Fibroblast of gingiva (primary cell): ENCODE measurements at places on chromosomes 13 and 19.
A peak's percentile ranks its signal among the peaks of the same experiment; 100 is the strongest.

DNA sequence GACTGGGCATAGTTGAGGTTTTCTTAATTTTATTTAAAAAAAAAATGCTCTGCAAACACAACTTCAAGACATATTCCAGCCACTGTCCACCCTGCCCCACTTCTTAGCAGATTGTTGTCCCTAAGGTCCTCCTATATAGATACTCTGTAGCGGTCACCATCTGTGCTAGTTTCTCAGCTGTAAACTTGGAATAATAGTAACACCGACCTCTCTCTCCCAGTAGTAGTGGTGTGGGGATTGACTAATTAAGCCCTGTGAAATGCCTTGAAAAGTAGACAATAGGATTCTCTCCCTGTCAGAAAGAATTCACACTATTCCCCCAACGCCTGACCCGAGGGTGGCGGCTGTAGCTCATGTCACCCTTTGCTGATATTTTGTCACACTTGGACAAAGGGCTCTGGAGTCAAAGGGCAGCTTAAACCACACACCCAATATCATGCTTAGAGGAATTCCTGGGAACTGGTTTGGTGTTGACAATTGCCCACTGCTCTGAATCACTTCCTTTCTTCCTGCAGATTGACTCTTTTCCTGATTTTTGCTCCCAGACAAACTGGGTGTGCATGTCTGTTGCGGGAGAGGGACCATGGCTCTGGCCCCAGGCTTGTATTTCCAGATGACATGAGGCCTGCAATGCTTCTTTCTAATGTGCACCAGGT, 9.2 kb upstream of the SERP2 start:
- DNase-seq: no peak

DNA sequence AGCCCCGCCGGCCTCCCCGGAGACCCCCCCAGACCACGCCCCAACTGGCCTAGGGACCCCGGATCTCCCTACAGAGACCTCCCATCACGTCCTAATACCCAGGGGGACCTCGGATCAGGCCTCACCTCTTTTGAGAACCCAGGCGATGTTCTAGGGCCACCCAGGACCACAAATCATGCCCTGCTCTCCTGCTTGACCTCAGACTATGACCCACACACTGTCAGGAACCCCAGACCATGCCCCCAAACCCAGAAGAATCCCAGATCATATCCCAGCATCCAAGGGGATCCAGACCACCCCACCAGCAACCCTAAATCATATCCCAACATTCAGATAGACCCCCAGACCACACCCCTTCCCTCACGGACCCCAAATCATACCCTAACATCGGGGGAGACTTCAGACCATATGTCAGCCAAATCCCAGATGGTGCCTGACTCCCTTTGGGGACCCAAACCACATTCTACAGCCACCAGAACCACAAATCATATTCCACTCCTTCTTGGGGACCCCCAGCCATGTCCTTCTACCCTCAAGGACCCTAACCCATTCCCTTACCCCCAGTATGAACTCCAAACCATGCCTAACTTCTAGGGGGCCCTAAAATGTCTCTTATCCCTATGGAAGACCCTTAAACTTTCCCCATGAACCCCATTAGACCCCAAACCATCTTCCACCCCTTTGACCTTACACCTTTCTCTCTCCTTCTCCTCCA, 611 bp upstream of the LRFN1 start:
- no peak for DNase-seq

DNA sequence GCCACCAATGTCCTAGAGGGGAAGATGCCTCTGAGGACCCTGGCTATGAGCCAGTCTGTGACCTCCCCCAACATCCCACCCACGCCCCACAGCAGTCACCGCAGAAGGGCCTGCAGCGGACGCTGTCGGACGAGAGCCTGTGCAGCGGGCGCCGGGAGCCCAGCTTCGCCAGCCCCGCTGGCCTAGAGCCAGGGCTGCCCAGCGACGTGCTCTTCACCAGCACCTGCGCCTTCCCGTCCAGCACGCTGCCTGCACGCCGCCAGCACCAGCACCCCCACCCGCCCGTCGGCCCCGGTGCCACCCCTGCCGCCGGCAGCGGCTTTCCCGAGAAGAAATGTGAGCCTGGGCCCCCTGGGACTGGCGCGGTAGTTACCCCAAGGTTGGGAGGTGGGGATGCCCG, 30.6 kb downstream of the DPF1 start:
- DNase-seq: no peak

DNA sequence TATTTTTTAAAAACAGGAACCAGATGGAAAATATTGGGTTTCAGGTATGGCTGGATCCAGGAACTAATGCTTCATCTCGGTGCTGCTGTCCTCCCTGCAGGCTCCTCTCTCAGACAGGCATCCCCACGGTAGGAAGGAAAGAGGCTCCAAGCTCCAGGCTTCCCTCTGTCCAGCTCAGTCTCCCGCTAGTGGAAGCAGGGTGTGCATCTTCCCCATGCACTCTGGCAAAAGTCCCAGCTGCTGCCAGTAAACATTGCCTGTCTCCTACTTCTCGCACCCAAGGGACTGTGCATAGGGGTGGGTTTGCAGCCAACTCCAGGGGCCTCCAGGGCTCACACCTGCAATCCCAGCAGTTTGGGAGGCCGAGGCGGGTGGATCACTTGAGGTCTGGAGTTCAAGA, 29.2 kb downstream of the IL12RB1 start:
- DNase-seq: peak; percentile 14

- no peak for DNase-seq
Observed at GRCh38 chr13:105616333-105617075, 919.0 kb downstream of the EFNB2 start.

GRCh38 chr13:99812625-99813024, 158.9 kb downstream of the ZIC5 start:
- DNase-seq: peak; percentile 4

GRCh38 chr13:37118016-37118415, 12.6 kb upstream of the CSNK1A1L start:
- DNase-seq: no peak

- no peak for DNase-seq
Observed at GRCh38 chr13:112171570-112171965, 104.6 kb downstream of the SOX1 start.

DNA sequence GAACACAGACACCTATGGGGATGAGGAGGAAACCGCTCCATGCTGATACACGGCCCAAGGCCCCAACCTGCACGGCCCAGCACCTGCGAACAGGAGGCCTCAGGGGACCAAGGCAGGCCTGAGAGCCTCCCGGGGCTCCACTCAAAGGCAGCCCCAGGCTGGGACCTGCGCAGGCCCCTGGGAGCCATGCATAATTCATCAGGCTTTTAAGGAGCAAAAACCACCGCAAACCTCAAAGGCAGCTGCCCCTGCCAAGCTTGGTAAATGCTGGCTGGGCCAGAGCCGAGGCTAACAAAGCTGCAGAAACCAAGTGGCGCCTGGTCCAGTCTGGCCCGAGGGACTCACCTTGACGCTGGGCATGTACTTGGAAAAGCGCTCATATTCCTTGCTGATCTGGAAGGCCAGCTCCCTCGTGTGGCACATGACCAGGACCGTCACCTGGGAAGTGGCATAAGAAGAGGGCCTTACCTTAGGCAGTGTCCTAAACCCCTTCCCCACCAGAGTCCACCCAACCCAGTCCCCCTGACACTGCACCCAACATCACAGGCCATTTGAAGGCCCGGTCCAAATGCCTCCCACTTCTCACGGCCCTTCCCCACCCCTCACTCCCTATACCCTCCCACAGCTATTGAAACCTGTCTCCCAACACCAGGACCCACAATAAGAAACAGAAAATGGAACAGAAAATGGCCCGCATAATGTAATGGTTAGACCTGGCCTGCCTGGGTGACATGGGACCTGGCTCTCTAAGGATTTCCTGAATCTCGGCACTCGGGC, 7.8 kb downstream of the DDX39A start:
- no peak for DNase-seq

DNA sequence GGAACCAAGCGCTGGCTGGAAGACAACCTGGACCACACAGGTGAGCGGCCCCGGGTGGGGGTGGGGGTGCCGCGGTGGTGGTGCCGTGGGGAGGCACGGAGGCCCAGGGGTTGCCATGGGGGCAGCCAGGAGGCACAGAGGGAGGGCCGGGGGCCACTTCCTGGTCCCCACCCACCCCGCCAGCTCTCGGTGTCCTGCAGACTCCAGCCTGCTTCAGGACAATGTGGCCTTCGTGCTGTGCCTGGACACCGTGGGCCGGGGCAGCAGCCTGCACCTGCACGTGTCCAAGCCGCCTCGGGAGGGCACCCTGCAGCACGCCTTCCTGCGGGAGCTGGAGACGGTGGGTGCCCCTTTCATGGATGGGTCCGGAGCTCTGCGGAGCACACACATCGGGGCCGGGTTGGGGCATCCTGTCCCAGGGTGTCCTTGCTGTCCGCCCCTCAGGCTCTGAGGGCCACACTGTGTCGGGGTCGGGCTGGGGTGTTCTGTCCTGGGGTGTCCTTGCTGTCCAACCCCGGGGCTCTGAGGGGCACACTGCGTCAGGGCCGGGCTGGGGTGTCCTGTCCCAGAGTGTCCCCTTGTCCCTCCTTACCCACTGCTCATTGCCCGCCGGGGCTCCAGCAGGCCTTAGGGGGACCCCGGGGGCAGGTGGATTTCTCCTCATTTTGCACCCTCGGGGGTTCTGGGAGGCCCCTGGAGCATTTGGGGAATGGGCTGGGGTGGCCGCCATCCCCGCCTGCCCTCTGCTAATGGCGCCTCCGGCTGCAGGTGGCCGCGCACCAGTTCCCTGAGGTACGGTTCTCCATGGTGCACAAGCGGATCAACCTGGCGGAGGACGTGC, 18.3 kb downstream of the NCLN start:
- DNase-seq: no peak

DNA sequence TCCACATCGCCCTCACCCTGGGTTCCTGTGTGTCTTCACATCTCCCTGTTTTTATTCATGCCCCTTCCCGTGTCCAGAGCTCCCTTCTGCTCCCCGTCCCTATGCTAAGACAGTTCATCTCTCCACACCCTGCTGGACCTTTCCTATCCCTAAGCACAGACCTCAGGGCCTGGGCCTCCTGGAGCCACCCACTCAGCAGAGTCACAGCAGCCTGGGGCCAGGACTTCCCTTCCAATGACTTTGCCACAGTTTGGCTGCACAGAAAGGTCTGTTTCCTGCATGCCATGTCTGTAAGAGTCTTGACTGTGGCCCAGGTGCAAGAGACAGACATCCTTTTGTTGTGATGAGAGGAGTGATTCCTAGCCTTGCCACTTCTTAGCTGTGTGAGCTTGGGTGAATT, 470.7 kb downstream of the TSHZ3 start:
- DNase-seq: no peak

- DNase-seq: no peak
Observed at GRCh38 chr19:55594996-55595545, 4.2 kb downstream of the FIZ1 start.

DNA sequence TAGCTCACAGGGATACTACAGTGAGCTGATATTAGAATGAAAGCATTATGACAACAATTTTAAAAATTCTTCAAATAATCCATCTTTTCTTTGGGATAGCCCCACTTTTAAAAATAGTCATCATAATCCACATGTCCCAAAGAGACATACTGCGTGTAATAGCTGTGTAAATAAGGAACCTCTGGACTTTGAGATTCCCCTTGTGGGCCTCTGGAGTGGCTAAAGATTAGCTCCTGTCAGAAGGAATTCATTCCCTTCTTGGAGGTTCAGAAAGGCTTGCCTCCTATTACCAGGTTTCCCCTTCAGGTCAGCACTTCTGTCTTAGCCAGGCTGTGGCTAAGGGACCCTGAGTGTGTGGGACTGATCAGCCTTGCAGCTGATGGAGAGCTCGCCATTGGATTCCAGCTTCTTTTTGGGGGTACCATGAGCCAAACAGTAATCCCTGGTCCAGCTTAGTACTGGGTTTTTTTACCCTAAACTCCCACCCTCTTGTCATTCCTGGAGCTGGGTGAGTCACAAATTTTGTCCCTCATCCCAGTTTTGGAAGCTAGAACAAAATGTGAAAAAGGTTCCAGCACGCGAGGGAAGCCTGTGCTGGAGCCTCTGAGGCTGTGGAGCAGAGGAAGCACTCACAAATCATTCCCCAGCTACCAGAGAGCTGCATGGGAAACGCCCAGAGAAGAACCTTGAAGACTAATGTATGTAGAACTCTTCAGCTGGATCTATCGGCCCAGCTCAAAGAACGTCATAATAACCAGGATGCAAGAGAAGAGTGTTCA, 96.7 kb downstream of the RNASEH2B start:
- peak; percentile 30 for DNase-seq

DNA sequence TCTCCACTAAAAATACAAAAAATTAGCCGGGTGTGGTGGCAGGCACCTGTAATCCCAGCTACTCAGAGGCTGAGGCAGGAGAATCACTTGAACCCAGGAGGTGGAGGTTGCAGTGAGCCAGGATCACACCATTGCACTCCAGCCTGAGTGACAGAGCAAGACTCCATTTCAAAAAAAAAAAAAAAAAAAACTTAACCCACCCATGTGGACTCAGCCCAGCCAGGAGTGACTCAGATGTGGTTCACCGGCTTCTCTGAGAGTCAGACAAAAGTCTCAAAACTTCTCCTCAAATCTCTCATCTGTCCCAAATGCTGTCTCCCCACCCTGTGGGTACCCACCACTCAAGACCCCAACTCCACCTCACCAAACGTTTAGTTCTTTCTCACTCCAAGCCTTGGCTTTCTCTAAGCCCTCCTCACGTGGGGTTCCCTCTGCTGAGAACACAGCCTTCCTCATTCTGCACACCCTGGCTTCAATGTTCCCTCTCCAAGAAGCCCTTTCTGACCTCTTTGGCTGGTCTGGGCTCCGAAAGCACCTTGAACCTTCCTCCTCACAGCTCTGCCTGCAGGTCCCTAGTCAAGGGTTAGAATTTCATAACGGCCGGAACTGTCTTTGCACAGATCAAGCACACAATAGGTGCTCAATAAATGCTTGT, 11.1 kb upstream of the RAB3A start:
- DNase-seq: no peak

DNA sequence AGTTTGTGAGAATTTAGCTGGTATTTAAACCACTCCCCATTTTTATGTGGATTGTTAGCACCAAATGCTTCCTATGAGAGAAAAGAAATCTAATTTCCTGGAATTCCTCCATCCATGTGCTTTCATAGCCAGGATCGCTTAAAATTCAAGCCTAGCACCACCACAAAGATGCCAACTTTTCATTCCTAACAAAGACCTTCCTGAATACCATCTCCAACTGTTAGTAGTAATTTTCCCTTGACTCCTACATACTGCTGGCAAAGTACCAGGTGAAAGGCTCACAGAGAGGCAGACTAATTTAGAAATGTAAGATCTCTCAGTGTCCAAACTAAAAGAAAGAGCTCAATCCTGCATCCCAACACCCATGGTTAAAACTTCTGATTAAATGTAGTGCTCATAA, 386.3 kb downstream of the KCTD12 start:
- no peak for DNase-seq

GRCh38 chr13:59274958-59275727, 888.6 kb downstream of the DIAPH3 start:
- DNase-seq: no peak

DNA sequence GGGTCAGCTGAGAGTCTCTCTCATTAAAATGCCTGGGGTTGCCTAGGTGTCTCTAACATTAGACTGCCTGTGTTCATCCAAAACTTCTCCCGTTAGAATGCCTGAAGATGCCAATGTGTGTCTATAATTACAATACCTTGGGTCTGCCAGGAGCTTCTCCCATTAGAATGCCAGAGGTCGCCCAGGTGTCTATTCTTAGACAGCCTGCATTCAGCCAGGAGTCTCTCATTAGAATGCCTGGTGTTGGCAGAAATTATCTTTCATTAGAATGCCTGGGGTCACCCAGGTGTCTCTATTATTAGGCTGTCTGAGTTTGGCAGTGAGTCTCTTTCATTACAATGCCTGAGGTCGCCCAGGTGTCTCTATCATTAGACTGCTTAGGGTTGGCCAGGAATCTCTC, 1560.2 kb downstream of the UQCRFS1 start:
- no peak for DNase-seq
